ENCODE measurements at places on chromosomes 4 and X.
A peak's percentile ranks its signal among the peaks of the same experiment; 100 is the strongest.

GRCh38 chrX:41559235-41560052 lies 112.3 kb downstream of the NYX start:
- no peak for DNase-seq

DNA sequence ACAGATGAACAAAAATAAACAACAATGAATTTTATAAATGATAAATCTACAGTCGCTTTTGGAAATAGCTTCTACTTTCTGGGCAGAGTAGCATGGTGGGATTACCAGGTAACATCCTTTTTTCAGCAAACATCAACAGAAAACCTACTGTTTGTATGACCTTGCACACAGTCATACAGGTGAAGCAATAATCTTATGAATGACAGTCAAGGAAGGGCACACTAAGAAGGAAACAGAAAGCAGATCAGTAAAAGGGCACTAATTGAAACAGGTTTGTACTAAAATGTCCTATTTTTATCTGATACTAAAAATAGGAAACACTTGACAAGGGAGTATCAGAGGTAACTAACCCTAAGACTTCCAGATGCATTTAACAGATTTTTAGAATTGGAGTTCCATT lies 108.9 kb downstream of the DLG3 start:
- DNase-seq = no peak

DNA sequence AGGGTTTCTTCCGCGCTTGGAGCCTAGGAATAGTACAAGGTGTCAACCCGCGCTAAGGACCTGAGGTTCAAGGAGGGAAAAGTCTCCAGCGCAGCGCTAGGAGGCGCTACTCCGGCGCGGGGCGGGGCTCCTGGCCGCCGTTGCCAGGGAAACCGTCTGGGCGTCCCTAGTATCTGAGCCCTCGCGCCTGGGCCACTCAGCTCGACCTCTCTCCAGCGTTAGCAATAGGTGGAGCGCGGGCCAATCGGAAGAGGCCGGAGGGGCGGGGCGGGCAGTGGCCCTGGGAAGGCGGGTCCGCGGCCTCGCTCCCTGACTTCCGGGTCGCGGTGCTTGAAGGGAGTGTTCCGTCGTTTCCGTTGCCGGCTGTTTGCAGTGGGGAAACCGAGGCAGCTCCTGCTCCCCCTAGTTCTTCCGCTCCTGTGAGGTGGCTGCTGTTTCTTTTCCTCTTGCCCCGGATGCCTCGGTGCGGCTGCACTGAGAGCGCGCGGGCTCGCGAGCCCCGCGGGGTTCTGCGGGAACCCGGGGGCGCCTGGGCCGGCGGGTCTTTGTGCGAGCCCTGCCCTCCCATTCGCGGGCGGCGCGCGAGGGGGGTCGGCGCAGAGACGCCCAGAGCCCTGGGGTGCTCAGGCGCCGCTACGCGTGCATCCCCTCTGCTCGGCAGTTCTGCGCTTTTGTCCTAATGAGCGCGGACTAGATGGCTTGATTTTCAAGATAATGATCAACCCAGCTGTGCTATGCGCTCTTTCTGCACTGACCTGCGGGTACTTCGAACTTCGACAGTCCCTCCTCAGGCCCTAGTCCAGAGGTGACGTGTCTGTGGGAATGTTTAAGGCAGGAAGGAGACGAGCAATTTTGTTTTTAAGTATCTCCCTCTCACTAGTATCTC lies at the start of gene ELMOD2:
Gene ELMOD2 (plus strand): TSS at position 312 of the 886 bp plus-strand sequence. CDS start 1,261 bp downstream, outside the sequence.
- DNase-seq = peak; percentile 97

DNA sequence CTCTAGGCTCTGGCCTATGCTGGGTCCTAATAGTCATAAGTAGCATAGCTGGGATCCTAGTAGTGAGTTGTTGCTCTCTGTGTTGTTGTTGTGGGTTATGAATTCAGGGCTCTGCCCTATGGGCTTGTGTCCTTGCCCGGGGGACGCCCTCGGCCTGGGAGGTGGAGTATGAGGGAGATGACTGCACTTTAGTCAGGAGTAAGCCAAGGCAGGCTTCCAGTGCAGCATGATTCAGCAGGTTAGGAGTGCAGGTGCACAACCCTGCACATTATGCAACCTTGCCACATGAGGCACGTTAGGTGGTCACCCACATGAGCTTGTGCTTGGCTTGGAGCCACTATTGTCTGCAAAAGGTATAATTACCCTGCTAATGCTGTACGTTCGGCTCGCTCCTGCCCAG lies 58.4 kb upstream of the CCDC149 start:
- no peak for DNase-seq

DNA sequence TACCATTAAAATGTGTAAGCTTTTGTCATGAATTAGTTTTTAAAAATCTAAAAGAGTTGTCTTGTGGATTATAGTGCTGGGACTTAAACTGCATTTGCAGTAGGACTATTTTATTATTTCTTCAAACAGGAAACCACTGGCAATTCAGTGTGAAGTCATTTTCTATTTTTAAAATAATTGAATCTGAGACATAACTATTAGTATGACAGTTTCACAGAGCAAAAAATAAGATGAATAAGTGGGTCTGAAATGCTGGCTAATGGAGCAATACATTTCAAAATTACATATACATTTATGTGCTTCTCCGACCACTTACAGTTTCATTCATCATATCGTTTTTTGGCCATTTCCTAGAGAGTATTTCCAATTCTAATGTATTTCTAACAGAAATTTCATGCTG lies 75.3 kb upstream of the RAPGEF2 start:
- no peak for DNase-seq

GRCh38 chr4:183376381-183376780 lies 54.2 kb upstream of the CLDN24 start:
- DNase-seq = no peak

DNA sequence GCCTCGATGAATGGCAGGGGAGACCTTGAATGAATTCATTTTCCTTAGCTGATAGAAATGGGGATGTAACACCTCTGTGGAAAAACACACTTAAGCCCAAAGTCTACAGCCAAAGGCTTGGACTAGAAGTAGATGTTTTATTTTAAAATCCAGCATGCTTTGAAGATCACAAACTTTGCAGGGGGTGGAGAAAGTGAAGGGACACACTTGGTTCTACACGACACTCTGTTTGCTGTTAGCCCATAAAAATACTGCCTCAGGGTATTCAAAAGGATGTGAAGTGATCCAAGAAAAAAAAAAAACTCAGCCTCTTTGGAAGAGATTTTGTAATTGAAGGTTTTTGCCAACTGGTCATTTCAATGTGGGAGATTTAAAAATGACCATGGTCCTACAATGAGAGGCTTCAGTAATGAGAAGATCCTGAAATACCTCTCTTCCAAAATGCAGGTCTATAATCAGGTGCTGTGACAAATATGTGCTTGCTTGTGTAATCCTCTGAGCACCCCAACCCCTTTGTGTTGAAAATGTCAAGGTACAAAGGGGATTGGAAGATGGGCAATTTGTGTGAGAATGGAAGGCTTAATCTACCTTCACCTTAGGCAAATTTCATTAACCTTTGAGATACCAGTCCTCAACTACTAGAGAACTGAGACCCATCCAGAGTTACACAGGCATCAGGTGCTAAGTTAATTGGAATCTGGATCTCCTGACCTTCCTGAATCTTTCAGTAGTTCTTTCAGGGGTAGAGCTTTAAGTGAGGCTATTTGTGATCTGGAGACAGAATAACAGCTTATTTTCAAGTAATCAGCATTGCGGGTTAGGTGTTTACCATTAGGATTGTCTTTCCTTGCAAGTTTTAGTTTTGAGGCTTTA lies 82.5 kb downstream of the HS6ST2 start:
- no peak for DNase-seq

All from NCI-H1930 (cell line).